ENCODE measurements at places on chromosomes 5 and 9.

- DNase-seq = no peak
Measured at GRCh38 chr9:36749461-36749860, 176.8 kb downstream of the MELK start.

- no peak for DNase-seq
Measured at GRCh38 chr9:95565982-95566381, 49.2 kb upstream of the PTCH1 start.

DNA sequence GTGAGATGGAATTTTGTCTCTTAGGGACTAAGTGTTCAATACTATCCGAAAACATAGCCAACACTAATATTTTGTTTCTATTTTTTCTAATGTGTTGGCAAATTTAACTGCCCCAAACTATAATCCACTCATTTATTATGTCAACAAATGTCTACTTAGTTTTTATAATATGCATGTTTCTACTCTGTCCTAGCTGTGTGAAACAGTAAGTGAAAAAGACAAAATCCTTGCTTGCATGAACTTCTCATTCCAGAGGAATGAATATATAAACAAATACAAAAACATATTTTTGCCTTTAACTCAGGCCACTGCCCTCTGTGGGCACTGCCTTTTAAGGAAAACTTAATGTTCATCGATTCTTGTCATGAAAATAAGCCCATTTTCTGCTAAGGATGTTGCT, 1275.4 kb upstream of the CDH18 start:
- DNase-seq = no peak

- no peak for DNase-seq
Measured at GRCh38 chr5:2725980-2726765, 25.3 kb downstream of the IRX2 start.

- no peak for DNase-seq
Measured at GRCh38 chr5:172600571-172600970, 40.5 kb upstream of the NEURL1B start.

GRCh38 chr9:14313378-14313940, 482 bp downstream of the NFIB start:
- DNase-seq = no peak

- no peak for DNase-seq
Measured at GRCh38 chr9:127004946-127005769, 90.6 kb downstream of the RALGPS1 start.

DNA sequence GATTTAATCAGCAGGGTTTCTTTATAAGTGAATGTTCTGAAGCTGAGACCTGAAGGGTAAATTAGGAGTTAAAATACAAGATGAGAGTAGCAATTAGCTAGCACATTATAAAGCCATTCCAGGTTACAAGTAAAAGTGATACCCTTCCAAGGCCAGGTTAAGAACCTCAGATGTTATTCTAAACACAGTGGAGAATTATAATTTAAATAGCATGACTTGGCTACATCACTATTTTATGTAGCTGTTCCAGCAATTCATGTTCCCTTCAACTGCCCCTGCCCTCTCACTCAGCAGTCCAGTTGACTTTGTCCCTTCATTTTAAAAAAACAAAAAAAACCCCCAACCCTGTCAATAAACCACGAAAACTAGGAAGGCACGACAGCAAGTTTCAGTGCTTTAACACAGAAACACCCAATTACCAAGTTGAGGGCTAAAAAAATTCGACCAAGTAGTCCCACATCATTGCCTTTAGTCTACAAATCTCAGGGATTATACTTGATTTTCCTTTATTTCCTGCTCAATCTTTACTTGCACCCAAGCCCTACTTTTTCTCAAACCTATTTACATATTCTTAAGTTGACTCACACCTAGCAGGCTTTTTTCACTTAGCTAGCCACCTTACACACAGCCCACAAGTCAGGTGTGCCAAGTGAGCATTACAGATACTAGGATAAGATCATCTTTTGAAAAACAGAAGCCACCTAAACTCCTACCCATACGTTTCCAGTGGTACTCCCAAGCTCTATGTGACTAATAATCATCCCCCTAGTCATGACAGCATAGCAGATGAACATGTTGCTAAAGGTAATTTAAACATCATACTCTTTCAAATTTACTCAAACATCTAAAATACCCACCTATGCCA, 3.4 kb downstream of the RPL37 start:
- no peak for DNase-seq

DNA sequence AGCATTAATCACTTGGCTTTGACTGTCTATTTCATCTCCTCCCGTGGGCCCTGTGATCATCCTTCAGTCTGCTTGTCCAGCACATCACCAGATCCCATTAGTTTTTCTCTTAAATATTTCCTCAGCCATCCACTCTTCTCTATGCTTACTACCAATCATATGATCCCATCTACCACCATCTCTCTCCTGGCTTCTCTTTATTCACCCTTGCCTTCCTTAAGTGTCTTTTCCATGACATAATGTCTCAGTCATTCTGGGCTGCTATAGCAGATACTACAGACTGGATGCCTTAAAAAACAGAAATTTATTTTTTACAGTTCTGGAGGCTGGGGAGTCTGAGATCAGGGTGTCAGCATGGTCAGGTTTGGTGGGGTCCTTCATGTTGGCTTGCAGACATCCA, 208.4 kb upstream of the PPP1R2B start:
- DNase-seq = no peak

DNA sequence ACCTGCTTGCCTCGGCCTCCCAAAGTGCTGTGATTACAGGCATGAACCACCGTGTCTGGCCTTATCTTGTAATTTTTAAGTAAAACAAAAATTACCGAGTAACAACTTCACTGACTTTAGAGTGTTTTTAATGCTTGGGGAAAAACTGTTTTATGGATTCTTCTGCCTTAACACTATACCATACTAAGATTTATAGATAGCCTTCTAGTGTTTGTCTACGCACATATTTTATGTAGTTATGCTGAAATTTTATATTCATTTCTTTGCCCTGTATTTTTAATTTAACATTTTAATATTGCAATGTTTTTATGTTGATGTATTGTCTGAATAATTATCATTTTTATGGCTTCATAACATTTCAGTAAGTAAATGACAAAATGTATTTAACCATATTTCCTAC, 96.4 kb upstream of the FTMT start:
- DNase-seq = no peak

GRCh38 chr5:102532123-102532522, 33.3 kb upstream of the SLCO6A1 start:
- no peak for DNase-seq

- no peak for DNase-seq
Measured at GRCh38 chr9:114504341-114505186, 709 bp downstream of the WHRN start.

DNA sequence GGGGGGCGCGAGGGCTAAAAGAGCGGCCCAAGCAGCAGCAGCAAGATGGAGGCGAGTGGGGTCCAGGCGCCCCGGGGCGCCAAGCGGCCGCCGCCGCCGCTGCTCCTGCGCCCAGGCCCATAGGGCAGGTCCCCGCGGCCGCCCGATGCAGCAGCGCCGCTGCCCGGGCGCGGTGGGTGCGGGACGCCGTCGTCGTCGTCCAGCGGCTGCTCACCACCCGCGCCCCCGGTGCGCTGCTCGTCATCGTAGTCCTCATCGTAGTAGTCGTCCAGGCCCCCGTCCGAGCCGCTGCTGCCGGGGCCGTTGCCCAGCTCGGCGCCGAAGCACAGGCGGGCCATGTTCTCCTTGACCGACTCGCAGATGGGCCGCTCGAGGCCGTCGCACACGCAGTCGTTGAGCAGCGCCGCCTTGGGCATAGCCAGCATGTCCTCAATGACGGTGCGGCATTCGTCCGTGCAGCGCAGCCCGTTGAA, 1.5 kb downstream of the GAS1 start:
- no peak for DNase-seq

GRCh38 chr5:114416254-114416653, 54.4 kb downstream of the KCNN2 start:
- DNase-seq = no peak

DNA sequence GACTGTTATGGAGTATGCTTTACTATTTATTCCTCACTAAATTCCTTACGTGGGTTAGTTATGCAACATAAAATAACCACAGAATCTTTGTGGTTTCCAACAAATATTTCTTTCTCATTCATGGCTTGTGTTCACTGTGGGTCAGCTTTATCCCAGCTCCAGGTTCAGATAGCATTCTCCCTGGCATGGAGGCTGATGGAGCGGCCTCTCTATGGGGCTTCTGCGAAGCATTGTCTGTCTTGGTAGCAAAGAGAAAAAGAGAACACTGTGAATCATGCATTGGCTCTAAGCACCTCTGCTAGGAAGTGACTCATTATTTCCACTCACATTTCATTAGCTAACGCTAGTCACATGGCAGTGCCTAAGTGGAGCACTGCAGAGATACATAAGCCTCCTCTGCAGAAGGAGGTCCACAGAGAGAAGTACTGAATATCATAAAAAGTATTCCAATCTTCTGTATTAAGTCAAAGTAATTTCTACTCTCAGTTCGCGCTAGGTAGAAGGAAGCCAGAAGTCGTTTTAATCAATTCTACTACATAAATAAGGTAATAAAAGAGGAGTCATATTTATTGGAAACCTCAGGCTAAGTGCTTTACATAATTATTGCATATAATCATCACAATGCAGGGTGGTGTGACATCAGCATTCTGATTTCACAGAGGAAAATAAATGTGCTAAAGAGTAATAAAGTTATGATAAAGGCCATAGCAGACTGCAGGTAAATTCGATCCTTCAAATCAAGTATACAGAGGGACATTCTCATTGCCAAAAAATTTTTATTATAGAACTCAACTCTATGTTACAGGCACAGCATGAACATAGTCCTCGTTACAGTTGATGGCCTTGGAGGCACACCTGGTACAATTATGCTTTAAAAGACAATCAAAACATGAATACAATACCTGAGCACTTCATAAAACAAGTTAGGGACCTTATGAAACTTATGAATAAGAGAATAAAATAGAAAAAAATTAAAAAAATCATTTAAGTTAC, 531.1 kb downstream of the CETN3 start:
- DNase-seq = peak; percentile 52

DNA sequence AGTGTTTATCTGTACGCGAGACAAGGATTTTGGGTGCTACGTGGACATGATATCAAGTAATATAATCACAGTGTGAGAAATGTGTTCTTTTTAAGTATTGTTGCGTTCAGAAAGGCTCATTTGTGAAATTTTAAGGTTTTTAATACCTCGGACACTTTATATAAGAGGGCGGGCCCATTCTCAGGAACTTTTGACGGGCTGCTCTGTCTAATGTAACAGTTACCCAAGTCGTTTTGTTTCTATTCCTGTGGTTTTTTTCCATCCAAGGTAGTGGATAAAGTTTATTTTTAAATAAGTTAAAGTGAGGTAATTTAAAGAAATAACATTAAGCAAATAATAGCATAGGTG, 525 bp downstream of the SRP19 start:
- no peak for DNase-seq

GRCh38 chr5:39117401-39117800, 43.2 kb upstream of the RICTOR start:
- peak; percentile 34 for DNase-seq

DNA sequence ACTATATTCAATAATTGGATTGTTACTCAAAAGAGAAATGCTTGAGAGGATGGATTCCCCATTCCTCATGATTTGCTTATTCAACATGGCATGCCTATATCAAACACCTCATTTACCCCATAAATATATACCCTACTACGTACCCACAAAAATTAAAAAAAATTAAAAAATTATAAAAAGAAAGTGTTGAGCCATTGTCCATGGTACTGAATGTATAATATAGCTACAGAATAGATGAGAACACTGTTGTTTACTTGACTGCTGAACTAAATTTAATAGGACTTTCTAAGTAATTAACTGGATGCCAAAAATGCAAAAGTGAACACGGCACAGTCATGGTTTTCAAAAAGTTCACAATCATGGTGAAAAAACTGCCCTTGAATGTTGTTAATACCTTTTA, 725.8 kb downstream of the KCTD16 start:
- no peak for DNase-seq

DNA sequence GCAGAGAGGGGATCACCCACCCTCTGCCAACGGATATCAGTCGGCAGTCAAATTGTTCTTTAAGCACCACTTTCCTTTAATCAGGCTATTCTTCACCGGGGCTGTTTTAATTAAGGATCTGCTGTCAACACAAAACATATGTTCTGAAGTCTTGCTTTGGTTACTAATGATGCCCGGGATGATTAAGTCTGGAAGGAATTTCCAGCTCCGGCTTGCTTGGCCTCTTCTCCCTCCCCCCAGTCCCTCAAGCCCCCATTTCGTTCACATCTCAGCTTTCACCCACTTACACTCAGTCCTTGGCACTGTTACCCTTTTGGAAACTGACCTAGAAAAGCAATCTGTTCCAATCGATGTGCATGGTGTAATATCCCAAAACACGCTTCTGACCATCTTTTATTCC, 74.7 kb downstream of the MSX2 start:
- no peak for DNase-seq

GRCh38 chr9:70947086-70947485, 174.3 kb downstream of the TRPM3 start:
- no peak for DNase-seq

GRCh38 chr9:117704024-117704575, at the start of gene TLR4:
TSS of gene TLR4 (plus strand) at chr9:117704403. CDS start at chr9:117704473, 70 bp downstream.
- DNase-seq = peak; percentile 29

DNA sequence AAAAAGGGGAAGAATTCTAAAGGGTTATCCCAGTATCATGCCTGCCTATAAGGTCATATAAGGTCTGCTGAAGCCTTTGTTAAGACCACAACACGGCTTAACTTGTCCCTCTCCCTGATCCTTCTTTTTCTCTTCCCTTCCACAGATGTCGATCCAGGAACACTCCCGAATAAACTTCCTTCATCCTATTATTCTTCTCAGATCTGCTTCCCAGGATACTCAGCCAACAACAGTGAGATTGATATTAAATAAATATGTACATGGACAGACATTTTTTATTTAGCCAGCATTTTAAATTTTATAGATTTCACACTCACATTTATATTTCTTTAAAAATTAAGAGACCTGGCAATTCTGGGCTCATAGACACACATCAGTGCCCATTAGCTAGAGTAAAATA, 44.1 kb downstream of the DPYSL3 start:
- no peak for DNase-seq

- DNase-seq = no peak
Measured at GRCh38 chr5:140258016-140258415, 44.9 kb downstream of the PFDN1 start.

GRCh38 chr5:33890131-33891032, 1.4 kb downstream of the ADAMTS12 start:
- DNase-seq = no peak

DNA sequence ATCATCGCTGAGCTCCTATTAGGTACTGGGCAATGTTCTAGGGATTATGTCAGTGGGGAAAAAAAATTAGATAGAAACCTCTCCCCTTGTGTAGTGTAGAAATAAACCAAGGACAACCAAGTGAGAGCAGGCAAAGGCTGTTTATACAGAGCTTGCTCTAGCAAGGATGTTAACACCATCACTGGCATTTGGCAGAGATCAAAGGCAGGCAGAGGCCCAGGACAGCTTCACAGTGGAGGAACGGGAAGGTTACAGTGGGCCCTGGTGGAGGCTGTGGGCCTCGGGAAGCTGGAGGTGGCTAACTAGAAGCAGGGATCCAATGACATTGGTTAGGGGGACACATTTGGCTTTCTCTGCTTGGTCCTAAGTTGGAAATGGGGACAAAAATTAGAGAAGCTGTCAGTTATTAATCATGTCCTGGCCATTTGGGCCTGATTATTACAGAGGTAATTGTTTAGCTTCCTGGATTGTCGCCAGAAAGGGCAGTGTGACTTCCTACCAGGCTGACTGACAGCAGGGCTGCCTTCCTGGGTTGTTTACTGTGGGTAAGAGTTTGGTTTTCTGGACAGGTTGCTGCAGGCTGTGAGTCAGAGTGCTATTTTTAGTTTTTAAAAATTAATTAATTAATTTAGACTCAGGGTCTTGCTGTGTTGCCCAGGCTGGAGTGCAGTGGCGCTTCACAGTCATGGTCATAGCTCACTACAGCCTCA, 259.3 kb downstream of the ROR2 start:
- no peak for DNase-seq
